ENCODE measurements at places on chromosomes 5 and 9.

- no peak overlapping the region for H3K27ac ChIP-seq
- H3K27me3 ChIP-seq = no peaks in the 10 kb centered on the region
- no peak for DNase-seq
Measured at GRCh38 chr5:23274171-23274570, 233.2 kb upstream of the PRDM9 start.

DNA sequence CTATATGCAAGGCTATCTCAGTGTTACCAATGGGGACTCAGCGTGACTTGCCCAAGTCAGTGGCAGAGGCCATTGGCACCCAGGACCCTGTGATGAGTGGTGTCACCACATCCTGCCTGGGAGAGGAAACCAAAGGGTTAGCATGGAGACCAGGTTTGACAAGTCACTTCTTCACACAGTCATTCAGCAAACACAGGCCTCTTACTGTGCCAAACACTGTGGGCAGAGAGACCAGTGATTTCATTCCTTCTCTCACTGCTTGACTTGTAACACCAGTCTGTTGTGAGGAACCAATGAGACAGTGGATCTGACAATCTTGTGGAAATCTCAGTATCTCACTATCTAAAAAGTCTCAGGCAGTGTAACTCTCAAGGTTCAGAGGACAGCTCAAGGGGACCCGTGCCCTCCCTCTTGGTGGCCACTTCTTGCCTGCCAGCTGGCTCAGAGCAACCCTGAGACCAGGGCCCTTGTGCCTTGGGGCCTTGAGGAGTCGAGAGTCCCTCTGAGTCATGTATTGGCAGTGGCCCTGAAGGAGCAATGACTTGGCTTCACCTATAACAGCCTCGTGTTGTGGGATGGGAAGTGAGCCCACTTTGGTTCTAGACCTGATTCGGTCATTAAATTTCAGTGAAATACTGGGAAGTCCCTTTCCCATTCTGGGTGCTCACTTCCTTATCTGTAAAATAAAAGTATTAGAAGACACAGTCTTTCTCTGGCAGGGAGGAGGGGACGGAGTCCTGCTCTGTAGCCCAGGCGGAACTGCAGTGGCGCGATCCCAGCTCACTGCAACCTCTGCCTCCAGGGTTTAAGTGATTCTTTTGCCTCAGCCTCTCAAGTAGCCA is 1.6 kb downstream of the FABP6 start:
- H3K4me3 ChIP-seq = no peak overlapping the region
- DNase-seq = no peak
- H3K27ac ChIP-seq = no peak overlapping the region
- no peaks in the 10 kb centered on the region for H3K27me3 ChIP-seq

DNA sequence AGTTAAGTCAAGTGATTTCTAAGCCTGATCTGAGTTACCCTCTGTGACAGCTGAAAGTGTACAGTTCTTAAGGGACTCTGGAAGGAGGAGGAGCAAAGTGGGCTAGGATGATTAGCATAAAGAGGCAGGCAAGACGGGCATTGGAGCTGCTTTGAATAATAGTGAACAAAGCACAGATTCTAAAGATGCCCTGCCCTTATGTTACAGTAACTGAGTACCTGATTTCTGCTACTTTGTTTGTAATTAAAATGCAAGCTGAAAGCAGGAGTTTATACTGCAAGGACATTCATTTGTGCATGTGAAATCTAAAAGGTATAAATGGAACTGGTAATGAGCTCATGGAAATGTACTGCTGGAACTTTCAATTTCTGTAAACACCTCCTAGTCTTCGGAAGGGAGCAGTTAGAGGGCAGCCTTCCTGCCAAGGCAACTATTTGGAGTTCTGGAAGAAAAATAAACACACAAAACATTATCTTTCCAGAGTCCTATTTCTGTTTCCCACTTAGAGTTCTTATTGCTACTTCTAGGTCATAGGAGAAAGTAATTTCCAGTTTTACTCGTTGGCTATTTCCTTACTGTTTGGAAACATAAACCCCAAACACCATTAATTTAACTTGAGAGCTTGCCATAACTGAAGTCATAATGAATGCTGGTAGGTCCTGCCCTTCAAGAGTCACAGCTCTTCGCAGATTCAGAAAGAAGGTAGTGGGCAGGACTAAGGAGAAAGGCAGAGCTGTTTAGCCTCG is at the start of gene RANBP3L:
Gene RANBP3L, minus strand, starts transcription at position 45 of the 746 bp plus-strand sequence. CDS start 486 bp downstream, outside the sequence.
- peaks cover 28% of the 10 kb centered on the region for H3K4me1 ChIP-seq
- H3K27me3 ChIP-seq = no peaks in the 10 kb centered on the region
- peak within 1 kb of the TSS; percentile 32 for H3K4me3 ChIP-seq
- no peaks in the 10 kb centered on the region for H3K36me3 ChIP-seq
- H3K27ac ChIP-seq = peak within 1 kb of the TSS; percentile 79

- DNase-seq = no peak
- H3K27me3 ChIP-seq = peaks cover 29% of the 10 kb centered on the region
- no peak overlapping the region for H3K4me3 ChIP-seq
- no peaks in the 10 kb centered on the region for H3K36me3 ChIP-seq
- H3K27ac ChIP-seq = no peak overlapping the region
Measured at GRCh38 chr9:126295082-126295477, 31.5 kb upstream of the MVB12B start.

DNA sequence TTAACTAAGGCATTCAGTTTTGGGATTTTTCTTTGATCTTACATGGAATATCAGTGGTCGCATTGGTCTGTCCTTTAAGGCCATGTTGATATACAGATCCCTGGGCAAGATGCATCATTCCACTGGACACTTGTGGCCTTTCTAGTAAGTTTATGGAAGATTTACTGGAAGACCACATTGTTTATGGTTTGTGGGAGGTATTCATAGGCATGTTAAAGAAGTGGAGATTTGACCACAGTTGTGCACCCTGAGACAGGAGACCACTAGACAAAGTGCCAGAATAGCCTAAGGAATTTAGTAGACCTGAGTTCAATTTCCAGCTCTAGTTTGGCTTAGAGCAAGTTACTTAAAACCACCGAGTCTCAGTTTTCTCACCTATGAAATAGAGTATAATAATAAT is 383.1 kb upstream of the PAPPA start:
- no peaks in the 10 kb centered on the region for H3K4me1 ChIP-seq
- H3K27ac ChIP-seq = no peak overlapping the region
- no peaks in the 10 kb centered on the region for H3K36me3 ChIP-seq
- DNase-seq = no peak
- no peaks in the 10 kb centered on the region for H3K27me3 ChIP-seq
- no peak overlapping the region for H3K4me3 ChIP-seq

DNA sequence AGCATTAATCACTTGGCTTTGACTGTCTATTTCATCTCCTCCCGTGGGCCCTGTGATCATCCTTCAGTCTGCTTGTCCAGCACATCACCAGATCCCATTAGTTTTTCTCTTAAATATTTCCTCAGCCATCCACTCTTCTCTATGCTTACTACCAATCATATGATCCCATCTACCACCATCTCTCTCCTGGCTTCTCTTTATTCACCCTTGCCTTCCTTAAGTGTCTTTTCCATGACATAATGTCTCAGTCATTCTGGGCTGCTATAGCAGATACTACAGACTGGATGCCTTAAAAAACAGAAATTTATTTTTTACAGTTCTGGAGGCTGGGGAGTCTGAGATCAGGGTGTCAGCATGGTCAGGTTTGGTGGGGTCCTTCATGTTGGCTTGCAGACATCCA is 208.4 kb upstream of the PPP1R2B start:
- no peaks in the 10 kb centered on the region for H3K36me3 ChIP-seq
- no peaks in the 10 kb centered on the region for H3K27me3 ChIP-seq
- no peak overlapping the region for H3K4me3 ChIP-seq
- H3K4me1 ChIP-seq = no peaks in the 10 kb centered on the region
- no peak overlapping the region for H3K27ac ChIP-seq

DNA sequence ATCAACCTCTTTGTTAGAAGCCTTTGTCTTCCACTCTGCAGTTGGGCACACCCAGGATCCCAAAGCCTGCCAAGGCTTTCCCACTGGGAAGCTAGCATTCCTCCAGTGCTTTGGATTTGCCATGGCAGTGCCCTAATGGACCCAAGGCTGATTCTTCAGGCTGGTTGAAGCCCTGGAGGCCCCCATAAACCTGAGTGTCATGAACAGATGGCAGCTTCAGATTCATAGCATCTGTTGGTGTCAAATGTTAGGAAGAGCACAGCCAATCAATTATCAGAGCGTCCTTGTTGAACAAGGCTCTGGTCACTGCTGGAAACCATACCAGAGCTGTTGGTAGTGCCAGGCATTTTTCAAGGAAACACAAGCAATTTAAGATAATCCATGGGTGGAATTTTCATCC is 241.1 kb upstream of the KLF4 start:
- H3K27me3 ChIP-seq = no peaks in the 10 kb centered on the region
- H3K36me3 ChIP-seq = no peaks in the 10 kb centered on the region
- peaks cover 31% of the 10 kb centered on the region for H3K4me1 ChIP-seq
- H3K27ac ChIP-seq = no peak overlapping the region
- H3K4me3 ChIP-seq = no peak overlapping the region

GRCh38 chr9:117511852-117512481 is 97.1 kb upstream of the ASTN2 start:
- no peaks in the 10 kb centered on the region for H3K27me3 ChIP-seq
- no peaks in the 10 kb centered on the region for H3K36me3 ChIP-seq
- no peak overlapping the region for H3K4me3 ChIP-seq
- H3K27ac ChIP-seq = no peak overlapping the region
- DNase-seq = no peak

GRCh38 chr5:176400382-176401156 is 12.0 kb downstream of the HIGD2A start:
- DNase-seq = no peak
- H3K36me3 ChIP-seq = peaks cover 36% of the 10 kb centered on the region
- H3K4me1 ChIP-seq = peaks cover 47% of the 10 kb centered on the region
- peak overlapping the region; percentile 66 for H3K27ac ChIP-seq

- H3K27ac ChIP-seq = peak overlapping the region; percentile 51
- no peak overlapping the region for H3K4me3 ChIP-seq
- H3K27me3 ChIP-seq = no peaks in the 10 kb centered on the region
- no peaks in the 10 kb centered on the region for H3K36me3 ChIP-seq
Measured at GRCh38 chr9:115157245-115157674, 39.3 kb upstream of the TNC start.

GRCh38 chr5:181160152-181160754 is 12.9 kb downstream of the OR2V2 start:
- peak overlapping the region; percentile 15 for H3K4me3 ChIP-seq
- H3K27ac ChIP-seq = no peak overlapping the region
- H3K27me3 ChIP-seq = peaks cover 31% of the 10 kb centered on the region
- peaks cover 3% of the 10 kb centered on the region for H3K4me1 ChIP-seq
- H3K36me3 ChIP-seq = no peaks in the 10 kb centered on the region

Data from suprapubic skin (tissue), 4 donors.